ENCODE measurements at places on chromosomes 5 and 9.

GRCh38 chr9:129875687-129876395 lies 40.6 kb downstream of the USP20 start:
- no peak for DNase-seq

- no peak for DNase-seq
Measured at GRCh38 chr9:2300325-2300724, 285.2 kb downstream of the SMARCA2 start.

DNA sequence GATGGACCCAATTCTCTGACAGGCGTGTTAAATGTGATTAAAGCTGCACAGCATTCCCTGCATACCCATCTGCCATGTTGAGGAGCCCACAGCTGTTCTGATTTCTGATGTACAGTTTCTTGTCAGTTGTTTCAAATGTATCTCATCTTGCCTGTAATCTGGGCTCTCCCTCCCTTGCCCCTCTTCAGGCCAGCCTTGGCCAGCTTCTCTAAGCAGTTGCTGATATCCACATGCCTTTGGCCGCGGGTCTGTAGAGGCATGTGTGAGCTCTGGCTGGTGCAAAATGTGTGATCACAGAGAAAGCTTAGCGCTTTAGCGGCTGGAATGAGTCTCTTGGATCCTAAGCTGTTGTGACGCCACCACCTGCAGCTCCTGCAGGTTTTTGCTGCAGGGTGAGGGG lies 332.0 kb downstream of the MLLT3 start:
- no peak for DNase-seq

- DNase-seq = no peak
Measured at GRCh38 chr5:126360467-126360866, 62.7 kb upstream of the GRAMD2B start.

- DNase-seq = no peak
Measured at GRCh38 chr9:133590231-133590855, 18.8 kb downstream of the FAM163B start.

DNA sequence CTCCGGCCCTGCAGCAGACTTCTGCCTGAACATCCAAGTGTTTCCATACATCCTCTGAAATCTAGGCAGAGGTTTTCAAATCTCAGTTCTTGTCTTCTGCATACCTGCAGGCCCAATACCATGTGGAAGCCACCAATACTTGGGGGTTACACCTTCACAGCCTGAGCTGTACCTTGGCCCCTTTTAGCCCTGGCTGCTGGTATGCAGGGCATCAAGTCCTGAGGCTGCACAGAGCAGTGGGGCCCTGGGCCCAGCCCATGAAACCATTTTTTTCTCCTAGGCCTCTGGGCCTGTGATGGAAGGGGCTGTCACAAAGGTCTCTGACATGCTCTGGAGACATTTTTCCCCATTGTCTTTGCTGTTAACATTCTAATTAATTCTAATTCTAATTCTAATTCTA lies 680.6 kb downstream of the ELAVL2 start:
- DNase-seq = no peak

GRCh38 chr5:150017226-150018005 lies 16.9 kb downstream of the HMGXB3 start:
- no peak for DNase-seq

DNA sequence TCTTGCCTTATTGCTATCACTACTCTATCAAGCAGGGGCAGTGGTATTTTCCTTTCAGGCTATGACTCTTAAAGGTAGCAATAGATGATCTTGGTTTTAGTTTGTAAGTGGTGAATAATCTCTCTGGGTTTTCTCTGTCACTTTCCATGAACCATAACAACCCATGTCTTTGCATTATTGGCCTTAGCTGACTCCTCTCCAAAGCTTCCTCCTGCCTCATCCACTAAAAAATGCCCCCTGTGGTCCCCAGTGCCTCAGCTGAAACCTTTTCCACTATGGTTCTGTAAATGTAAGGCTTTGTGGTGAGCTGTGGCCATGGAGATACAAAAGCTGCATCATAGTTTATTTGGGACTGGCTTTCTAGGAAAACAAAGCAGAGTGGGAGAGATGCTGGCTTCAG lies 128.8 kb downstream of the GPBP1 start:
- DNase-seq = no peak

GRCh38 chr5:90306613-90307012 lies 102.9 kb downstream of the CETN3 start:
- DNase-seq = no peak

GRCh38 chr5:68957591-68957990 lies 136.2 kb upstream of the SLC30A5 start:
- DNase-seq = no peak

GRCh38 chr5:14153071-14153864 lies 10.1 kb downstream of the TRIO start:
- no peak for DNase-seq

- no peak for DNase-seq
Measured at GRCh38 chr9:137241490-137242268, 592 bp downstream of the TUBB4B start.

DNA sequence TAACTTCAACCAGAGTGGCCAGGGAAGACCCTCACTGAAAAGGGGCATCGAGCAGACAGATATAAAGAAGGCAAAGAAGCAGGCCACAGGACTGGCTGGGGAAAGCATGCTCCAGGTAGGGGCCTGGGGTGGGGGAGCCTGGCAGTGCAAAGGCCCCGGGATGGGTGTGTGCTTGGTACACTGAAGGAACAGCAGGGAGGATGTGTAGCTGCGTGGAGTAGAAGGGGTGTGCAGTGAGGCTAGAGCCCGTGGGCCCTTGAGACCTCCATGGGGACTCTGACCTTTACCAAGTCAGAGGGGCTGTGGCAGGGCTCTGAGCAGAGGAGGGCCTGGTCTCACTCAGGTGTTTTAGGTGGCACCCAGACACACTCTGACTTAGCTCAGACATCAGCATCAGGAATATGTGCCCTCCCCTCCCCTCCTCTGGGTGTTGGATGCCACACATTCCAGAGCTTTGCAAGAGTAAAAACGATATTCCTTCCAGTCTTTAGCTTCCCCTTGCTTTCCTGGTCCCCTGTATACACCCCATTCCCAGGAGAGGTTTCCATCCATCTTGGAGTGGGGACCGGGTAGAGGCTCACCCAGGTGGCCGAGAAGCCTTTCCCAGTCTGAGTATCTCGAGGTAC lies 7.6 kb downstream of the TRIM7 start:
- DNase-seq = no peak

DNA sequence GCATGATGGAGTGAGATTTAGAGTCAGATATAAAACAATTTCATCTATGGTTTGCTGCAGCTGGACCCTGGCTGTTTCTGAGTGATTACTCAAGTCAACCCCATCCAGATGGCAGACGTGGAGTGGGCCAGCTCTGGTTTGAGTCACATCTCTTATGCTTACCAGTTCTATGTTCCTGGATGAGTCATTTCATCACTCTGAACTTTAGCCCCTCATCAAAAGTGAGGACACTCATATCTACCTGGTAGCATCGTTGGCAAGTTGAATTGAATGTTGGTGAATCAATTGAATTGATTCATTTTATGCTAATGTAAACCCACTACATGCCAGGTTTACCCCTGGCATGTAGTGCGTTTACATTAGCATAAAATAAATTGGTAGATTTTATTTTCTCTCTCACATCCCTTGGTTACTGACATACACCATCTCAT lies 176.4 kb downstream of the FGF18 start:
- no peak for DNase-seq

- DNase-seq = no peak
Measured at GRCh38 chr9:135491764-135492163, 8.7 kb upstream of the MRPS2 start.

GRCh38 chr5:169018925-169019324 lies 282.0 kb downstream of the SLIT3 start:
- no peak for DNase-seq

DNA sequence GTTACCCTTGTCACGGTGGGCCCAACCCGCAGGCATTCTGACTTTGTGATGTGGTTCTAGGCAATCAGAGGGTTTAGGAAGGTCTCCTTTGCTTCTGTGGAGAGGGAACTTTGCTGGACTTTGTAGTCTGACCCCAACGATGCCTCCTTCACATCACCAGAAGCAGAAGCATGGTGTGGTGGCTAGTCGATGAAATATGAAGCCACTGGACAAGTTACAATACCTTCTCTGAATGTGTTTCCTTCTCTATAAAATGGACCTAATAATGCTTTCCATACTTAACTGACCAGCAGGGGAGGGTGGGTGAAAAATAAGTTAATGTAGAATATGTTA lies 607 bp downstream of the SPEF2 start:
- no peak for DNase-seq

- no peak for DNase-seq
Measured at GRCh38 chr5:112529525-112529924, 110.4 kb upstream of the EPB41L4A start.

GRCh38 chr9:112025850-112026249 lies 129.2 kb downstream of the UGCG start:
- no peak for DNase-seq
